ENCODE measurements at places on chromosomes 7 and 10. TPM values are rescaled to one million over a fixed set of nuclear protein-coding genes. Genes with fewer than 3 reads are reported as not detected.

DNA sequence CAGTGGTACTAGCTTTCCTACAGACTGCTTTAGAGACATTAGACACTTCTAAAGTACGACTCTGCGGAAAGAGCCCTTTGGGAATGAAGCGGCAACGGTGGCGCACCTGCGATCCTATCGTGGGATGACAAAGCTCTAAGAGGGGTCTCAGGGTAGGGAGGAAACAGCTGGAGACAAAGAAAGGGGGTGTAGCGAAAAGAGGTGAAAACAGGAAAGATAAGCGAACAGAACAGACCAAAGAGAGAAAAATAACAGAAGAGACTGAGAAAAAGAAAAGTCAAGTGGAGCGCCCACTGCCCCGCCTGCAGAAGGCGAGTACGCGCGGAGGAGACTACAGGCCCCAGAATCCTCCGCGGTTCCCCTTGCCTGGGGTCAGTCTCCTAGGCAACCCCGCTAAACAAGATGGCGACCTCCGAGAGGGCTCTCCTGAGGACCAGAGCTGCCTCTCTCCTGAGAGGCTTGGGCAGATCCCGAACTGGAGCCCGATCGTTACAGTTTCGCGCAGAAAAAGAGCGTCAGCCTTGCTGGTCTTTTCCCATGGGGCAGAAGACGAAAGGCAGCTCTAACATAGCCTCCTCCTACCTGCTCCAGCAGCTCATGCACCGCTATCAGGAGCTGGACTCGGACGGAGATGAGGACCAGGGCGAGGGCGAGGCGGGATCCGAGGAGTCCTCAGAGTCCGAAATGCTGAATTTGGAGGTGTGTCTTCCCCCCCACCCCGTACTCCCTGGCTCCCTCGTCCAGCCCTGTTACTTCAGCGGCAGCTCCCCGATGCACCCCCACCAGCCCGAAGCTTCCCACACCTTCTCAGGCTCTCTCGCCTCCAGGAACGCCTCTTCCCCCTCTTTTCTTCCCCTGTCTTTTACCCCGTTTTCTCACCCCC, at the start of gene LRGUK:
LRGUK (plus strand) TSS at position 375 of the 883 bp plus-strand sequence; CDS start at position 403, 28 bp downstream.
- DNase-seq = peak; percentile 67

- no peak for DNase-seq
Observed at GRCh38 chr7:49324707-49325106, 400.4 kb downstream of the CDC14C start.

GRCh38 chr7:128841171-128841690, 11.0 kb downstream of the FLNC start:
- no peak for DNase-seq

DNA sequence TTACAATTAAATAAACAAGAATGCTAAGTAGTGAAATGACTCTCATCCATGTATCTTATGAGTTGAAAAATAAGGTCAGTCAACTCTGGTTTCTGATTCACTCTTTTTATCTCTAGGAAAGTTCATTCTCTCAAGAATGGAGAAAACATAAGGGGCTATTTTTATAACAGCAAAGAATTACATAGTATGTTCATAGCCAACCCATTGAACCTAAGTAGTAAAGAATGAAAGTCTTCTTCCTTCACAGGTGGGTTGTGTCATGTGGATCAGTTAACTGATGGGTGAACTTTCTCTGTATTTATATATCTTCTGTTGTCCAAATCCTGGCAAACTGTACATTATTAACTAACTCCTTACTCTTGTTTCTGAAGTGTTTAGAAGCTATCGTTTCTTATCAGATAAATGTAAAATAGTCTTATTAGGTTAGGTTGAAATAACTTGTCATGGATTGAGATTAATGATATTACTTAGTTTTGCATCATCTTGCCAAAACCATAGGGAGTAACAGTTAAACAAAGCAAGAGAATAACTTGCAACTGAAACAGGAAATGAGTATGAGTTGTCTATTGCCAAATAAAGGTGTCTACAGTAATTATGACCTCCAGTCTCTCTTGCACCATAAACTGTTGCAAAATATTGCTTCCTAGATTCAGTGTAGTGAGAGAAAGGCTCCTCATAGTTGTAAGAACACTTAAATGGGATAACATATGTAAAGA, 86.8 kb downstream of the ANKRD7 start:
- peak; percentile 64 for DNase-seq

- DNase-seq = peak; percentile 34
Observed at GRCh38 chr10:12350167-12350872, 973 bp downstream of the CAMK1D start.

- no peak for DNase-seq
Observed at GRCh38 chr7:133822001-133822641, 305.0 kb upstream of the LRGUK start.

- peak; percentile 45 for DNase-seq
Observed at GRCh38 chr10:21020545-21020944, 123.4 kb upstream of the NEBL start.

- DNase-seq = no peak
Observed at GRCh38 chr7:156031679-156032478, 219.6 kb upstream of the SHH start.

DNA sequence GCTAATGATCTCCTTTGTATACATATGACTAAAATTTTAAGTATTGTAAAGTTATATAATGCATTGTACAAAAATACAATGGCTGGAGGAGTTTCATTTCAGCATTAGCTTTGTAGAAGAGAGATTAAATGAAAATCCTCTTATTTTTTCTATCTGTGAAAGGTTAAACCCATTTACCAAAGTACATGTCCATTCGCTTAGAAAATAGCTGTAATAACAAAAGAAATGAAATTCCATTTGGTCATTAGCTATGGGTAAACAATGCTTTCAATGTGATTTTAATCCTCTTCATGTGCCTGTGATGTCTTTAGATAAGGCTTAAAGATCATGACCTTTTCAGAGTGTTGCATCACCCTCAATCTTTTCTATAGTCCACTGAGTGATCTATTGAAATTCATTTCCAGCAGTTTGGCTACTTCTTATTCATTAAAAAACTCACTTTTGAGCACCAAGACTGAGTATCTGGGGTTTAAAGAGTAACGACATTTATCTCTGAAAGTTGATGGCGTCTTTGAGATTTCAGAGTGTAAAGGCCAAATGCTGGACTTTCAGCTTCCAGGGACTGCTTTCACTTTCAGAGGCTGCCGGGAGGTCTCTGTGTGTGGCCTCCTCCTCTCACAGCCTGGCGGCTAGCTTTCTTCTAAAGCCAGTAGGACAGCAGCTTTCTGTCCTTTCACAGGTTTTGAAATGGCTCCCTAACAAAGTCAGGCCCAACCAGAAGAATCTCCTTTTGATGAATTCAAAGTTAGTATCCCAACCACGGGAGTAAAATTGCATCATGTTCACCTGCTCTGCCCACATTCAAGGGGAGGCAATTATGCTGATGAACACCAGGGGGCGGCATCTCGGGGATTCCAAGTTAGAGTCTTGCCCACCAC, 701.4 kb upstream of the COBL start:
- peak; percentile 52 for DNase-seq

GRCh38 chr7:158616050-158616449, 28.4 kb upstream of the PTPRN2 start:
- no peak for DNase-seq

DNA sequence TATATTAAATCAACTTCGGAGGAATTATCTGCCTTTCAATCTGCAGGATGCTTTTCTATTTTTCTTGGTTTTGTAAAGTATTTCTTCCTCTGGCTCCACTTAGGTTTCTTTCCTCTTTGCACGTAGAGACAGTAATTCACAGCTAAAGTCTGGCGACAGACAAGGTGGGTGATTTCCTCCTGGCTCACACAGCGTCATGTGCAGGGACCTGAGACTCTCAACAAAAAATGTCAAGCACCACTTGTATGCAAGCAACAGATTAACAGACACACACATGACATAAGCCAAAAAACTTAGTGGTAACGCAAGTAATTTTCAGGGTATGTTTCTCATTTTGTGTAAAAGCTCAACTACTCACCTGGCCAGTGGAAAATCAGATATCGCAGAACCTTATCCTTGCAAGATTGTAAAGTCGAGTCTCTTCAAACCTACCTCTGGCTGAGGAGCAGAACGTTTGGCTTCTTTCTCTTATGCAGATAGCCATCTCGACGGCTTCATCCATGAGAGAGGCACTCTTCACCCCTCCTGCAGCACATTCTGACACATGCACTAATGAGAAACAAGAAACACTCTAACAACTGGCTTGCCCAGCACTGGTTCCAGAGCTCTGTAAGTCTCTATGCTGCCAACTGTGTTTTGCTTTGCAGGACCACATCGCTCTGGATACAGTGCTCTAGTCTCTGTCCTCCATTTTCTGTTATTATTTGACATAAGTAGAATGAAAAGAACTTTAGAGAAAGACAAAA, 188.0 kb downstream of the CDCA7L start:
- DNase-seq = no peak

- no peak for DNase-seq
Observed at GRCh38 chr7:76225379-76225778, 23.7 kb downstream of the SRRM3 start.

- DNase-seq = no peak
Observed at GRCh38 chr7:88155756-88156155, 64.1 kb downstream of the SRI start.

GRCh38 chr10:101952191-101952590, 103.8 kb downstream of the ARMH3 start:
- no peak for DNase-seq

GRCh38 chr10:688312-689120, 952 bp downstream of the DIP2C start:
- no peak for DNase-seq

- peak; percentile 68 for DNase-seq
Observed at GRCh38 chr7:29408841-29409243, 154.8 kb upstream of the PRR15 start.

- DNase-seq = no peak
Observed at GRCh38 chr10:93628858-93629257, 16.5 kb downstream of the PDE6C start.

GRCh38 chr10:93471110-93471651, 11.0 kb downstream of the MYOF start:
- DNase-seq = peak; percentile 98

DNA sequence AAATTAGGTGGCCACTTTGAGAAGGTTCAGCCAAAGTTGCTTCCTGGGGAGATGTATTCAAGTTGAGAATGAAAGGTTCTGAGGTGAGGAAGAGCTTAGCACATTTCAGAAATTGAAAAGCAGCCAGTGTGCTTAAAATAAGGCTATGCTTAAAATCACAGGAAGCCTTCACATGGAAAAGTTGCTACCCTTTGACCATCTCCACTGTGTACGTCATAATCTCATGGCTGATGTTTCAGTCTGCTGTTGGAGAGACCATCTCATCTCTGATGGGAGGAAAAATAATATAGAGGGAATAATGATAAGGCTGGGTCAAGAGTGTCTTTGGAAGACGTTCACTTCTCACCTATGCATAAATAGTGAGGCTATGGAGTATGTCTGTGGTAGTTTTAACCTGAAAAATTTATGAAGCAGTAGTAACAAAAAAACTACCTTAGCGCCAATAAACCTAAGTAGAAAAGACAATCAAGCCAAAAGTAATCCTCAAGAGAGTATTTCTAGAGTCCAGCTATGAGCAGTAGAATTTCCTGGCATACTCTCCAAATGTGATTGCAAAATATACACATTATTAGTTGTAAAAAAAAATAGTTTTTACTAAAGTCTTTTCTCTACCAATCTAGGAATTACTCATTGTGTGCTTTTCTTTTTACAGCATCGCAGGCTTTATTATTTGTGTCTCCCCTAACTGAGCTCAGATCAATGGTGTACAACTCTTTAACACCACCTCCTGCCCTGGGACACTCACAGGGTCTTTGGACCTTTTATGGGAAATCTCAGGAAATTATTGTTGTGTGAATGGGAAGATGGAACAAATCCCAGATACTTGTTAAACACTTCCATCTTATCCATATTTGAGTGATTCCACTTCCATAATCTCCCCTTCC, 435.2 kb upstream of the LRGUK start:
- DNase-seq = no peak

DNA sequence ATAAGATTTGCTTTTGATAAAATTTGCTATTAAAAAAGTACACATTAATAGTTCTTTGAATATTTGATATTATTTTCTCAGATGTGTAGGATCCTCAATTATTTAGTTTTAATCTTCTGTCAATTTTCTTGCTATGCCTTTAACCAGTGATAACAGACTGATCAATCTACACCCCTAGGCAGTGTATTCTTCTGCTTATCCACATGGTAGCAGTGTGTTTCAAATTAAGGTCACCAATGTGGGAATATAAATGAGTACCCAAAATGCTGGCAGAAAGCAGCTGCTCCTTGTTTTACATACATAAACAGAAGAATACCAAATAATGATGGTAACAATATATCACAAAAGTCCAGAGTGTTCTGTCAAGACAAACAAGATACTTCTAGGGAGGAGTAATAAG, 87.0 kb downstream of the SKAP2 start:
- DNase-seq = no peak

DNA sequence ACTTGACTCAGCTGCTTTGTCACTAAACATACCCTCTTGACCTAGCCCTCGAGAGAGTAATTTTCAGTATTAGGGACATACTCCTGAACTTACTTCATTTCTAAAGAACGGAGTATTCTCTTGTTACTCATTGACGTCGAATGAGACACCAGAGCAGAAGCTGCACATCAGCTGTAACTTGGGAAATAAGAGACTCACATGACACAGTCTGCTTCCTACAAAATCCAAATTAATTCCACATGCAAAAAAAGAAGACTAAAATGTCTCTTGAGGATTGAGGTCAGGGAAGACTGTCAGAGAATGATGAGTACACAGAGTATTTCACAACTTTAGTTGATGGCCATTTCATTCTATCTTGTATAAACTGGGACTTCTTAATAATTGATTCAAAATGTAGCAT, 114.7 kb upstream of the EGFR start:
- no peak for DNase-seq

The AKR1C4 gene
- total RNA-seq = not detected

The ATOH7 gene
- total RNA-seq = not detected

The UPK3B gene
- total RNA-seq = 1.0 TPM

The MYOZ1 gene
- total RNA-seq = not detected

The UTF1 gene
- not detected for total RNA-seq

The HOXA7 gene
- total RNA-seq = not detected

The PNLIPRP1 gene
- total RNA-seq = not detected

The JAKMIP3 gene
- 0.03 TPM for total RNA-seq

The UCN3 gene
- total RNA-seq = not detected

The PKD1L1 gene
- 0.55 TPM for total RNA-seq

The ZNF488 gene
- 0.11 TPM for total RNA-seq

The AGR2 gene
- not detected for total RNA-seq

All from HT1080 (cell line).